ENCODE measurements at places on chromosomes 1 and 21.

GRCh38 chr1:160206421-160207117 lies 1.4 kb downstream of the PEA15 start:
- DNase-seq: no peak

DNA sequence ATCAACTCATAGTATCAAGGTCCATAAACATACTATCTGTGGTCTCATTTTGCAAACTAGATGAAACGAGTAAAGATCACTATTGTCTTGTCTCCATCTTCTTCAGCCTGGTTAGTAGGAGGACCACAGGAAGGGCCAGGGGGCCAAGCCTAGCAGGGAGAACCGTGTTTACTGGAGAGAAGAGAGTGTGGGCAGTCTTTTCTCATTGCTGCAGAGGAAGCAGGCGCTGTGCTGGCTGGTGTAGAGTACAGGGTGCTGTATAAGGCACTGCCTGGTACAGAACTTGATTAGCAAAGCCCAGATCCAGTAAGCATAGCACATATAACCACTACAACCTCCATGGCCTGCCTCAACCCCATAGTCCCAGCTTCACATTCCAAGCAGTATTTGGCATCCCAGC lies 10.0 kb upstream of the B4GALT3 start:
- no peak for DNase-seq

- peak; percentile 61 for DNase-seq
Measured at GRCh38 chr1:25549273-25550154, 6.1 kb downstream of the LDLRAP1 start.

DNA sequence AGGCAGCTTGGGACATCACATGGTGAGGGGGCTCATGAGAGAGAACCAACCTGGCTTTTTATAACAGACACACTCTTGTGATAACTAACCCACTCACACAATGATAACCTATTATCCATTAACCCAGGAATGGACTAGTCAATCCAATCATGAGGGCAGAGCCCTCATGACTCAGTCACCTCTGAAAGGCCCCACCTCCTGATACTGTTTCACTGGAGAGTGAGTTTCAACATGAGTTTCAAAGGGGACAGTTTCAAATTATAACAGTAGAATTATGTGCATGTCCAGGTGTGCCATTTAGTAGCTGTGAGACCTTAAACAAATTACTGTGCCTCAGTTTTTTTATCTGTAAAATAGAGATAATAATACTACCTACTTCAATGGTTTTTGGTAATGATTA lies 47.6 kb upstream of the PPP2R5A start:
- DNase-seq: no peak

GRCh38 chr1:9292361-9293240 lies at the start of gene SPSB1:
Gene SPSB1, plus strand, starts transcription at chr1:9292894. Its CDS starts 62,998 bp downstream, at chr1:9355892.
- peak; percentile 38 for DNase-seq

DNA sequence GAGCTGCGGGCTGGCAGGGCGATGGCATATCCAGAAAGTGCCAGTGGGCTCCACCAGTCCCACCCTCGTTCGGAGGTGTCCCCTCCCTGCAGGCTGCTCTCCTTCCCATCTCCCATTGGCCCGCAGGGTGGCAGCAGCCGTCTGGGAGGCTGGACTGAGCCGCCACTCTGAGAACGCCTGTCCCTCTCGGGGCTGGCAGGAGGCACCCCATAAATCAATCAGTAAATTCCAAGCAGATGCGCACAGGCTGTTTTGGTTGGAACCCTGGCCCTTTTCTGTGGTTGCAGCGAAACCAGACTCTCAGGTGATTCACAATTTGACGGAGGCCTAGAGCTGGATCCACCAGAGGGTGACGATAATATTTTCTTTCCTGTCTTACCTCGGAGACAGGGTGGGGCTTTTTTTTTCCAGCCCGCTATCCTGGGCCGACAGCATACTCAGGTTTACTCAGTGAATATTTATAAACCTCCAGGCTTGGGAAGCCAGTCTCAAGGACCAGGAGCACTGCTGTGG lies 99.7 kb downstream of the GLIS1 start:
- DNase-seq: no peak

- DNase-seq: no peak
Measured at GRCh38 chr1:205525495-205526285, 21.2 kb downstream of the CDK18 start.

DNA sequence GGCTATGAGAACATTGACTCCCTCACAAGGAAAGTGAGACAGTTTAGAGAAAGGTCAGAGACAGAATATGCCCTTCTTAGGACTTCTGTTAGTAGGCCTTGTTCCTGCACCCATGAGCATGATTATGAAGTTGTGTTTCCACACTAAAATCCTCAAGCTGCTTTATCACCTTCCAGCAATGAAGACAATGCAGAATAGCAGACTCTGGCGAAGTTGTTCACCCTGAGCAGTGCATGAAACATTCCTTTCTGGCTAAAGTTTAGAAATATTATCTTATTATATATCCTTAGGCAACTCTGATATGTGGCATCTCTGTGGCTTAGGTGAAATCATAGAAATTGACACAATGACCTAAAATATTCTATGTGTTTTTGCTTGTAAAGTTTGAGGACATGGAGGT lies 13.9 kb upstream of the OR2G2 start:
- no peak for DNase-seq

- no peak for DNase-seq
Measured at GRCh38 chr1:182392050-182393028, 749 bp upstream of the GLUL start.

DNA sequence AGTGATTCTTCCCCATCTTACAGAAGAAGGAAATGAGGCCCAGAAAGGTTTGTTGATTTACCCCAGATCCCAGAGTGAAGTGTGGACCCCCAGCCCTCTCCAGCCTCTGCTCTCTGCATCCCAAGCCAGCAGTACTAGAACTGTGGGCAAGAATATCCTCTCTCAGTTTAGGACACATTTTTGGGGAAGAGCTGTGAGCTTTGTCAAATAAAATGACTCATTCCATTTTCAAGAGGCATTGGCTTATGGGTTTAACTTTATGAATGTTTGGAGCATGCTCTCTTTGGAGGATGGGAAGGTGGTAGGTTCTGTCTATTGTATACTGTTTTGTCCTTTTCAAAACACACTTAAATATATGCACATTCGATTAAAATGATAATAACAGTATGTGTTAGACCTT lies 70.6 kb upstream of the CNTN2 start:
- no peak for DNase-seq

- no peak for DNase-seq
Measured at GRCh38 chr1:241848686-241849344, 811 bp downstream of the EXO1 start.

DNA sequence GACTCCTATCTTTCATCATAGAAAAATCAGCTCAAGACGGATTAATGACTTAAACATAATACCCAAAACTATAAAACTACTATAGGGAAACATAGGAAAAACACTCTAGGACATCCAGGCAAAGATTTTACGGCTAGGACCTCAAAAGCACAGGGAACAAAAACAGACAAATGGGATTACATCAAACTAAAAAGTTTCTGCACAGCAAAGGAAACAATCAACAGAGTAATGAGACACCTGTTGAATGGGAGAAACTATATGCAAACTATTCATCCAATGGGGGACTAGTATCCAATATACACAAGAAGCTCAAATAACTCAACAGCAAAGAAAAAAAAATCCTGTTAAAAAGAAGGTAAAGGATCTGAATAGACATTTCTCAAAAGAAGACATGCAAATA lies 18.6 kb downstream of the NSL1 start:
- DNase-seq: no peak

- DNase-seq: no peak
Measured at GRCh38 chr1:184075055-184076029, 23.8 kb downstream of the TSEN15 start.

- DNase-seq: no peak
Measured at GRCh38 chr1:180230791-180231505, 884 bp downstream of the LHX4 start.

DNA sequence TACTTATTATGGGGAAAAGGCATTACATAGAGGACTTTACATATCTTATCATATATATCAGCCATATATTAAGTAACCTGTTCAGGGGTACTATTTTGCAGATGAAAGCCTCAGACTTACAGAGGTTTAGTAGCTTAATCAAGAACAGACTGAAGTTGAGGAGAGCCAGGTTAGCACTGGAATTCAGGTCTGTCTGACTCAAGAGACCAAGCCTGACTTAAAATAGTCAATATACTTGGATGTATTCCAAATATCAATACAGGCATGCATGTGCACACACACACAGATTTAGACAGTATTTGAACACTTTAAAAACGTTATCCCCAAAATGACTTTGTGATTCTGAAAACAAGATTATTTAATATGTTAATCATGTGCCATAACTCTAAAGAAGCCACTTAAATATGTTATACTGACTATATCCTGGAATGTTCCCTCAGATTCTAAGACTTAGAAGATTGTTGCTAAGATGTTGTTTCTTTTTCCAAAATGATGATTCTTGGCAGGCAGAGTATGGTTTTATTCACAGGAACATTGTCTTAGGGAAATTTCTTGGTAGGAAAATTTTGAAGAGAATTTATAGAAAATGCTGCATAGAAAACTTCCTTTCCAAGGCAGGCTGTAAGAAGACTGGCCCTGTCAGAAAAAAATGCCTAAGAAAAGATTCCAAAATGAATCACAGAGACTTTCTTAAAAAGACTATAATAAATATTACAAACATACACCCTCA lies 61.6 kb downstream of the ADAMTS1 start:
- no peak for DNase-seq

Measured in activated T-helper 1 cell treated with anti-CD3 and anti-CD28 coated beads, Interleukin-2, amount 50 U/mL, for 16 hours (primary cell).